Stimulated activated CD4-positive, alpha-beta T cell treated with anti-CD3 and anti-CD28 coated beads, Interleukin-2, amount 100 ng/mL, for 24 hours (primary cell): ENCODE measurements at places on chromosomes 12 and 14.

DNA sequence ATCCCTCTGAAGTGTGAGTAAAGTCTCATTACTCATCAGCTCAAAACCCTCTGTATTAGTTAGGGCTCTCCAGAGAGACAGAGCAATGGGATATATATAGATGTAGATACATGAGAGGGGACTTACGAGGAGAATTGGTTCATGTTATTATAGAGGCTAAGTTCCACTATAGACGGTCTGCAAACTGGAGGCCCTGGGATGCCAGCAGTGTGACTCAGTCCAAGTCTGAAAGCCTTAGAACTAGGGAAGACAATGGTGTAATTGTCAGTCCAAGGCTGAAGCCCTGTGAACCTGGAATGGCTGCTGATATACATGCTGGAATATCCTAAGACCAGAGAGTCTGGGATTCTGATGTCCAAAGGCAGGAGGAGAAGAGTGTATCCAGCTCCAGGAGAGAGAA lies 57.3 kb upstream of the CEP83 start:
- DNase-seq = no peak

GRCh38 chr14:97196336-97196735 lies 399.2 kb downstream of the VRK1 start:
- no peak for DNase-seq

DNA sequence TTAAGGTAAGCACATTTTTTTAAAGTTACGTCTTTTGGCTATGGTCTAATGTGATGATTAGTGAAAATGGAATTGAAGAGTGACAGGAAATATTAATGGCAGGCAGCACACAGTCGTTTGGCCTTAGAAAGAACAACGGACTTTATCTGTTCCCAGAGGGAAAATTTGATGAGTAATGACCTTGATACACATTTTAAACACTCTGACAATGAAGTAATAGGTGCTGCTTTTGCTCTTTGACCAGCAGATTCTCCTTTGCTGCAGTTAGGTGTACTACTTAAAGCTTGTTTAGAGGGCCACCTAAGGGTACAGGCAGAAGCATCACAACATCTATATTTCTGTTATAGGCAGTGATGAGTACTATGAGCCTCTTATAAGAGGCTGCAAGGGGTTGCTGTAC lies 27.1 kb upstream of the RNU6-8 start:
- no peak for DNase-seq

GRCh38 chr12:1332327-1332726 lies 262.1 kb downstream of the FBXL14 start:
- no peak for DNase-seq
